ENCODE measurements at places on chromosomes 2 and 18.

DNA sequence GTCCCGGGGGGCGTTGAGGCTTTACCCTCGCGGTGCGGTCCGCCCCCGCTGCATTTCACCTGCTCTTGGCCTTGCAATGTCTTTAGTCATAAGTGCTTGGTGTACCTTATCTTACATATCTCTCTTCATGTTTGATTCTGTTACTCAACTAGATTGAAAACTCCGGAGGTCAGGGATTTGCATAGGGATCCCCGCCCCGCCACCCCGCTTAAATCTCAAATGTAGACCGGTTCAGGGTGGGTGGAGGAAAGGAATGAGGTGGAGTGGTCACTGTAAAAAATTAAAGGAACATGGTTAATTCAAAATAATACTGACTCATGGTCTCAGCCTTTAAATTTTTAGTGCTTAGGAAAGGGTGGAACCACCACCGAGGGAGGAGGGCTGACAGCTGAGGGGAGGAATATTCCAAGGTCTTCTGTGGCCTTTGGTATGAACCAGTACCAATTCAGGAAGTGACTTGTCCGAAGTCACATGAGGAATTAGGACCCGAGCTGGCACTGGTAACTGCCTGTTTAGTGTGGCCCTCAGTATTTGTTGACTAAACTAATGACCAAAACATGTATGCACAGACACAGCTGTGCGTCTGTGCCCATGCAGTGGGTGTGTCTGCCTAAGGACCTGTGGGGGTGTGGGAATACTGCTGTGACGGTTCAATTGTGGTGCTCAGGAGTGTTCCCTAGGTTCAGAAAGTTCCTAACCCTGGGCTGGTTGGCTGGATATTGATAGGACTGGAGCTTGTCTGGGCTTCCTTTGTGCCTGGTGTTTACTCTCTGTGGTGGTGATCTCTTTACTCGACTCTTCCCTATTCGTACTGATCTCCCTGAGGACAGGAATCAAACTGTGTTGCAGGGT lies 1.0 kb downstream of the PLEKHB2 start:
- peaks cover 11% of the 10 kb centered on the region for H3K36me3 ChIP-seq
- no peaks in the 10 kb centered on the region for H3K27me3 ChIP-seq
- H3K4me1 ChIP-seq: peaks cover 11% of the 10 kb centered on the region
- H3K4me3 ChIP-seq: peak overlapping the region; percentile 99
- peak; percentile 80 for DNase-seq

GRCh38 chr2:70698847-70699246 lies 69.2 kb downstream of the ADD2 start:
- peaks cover 11% of the 10 kb centered on the region for H3K27me3 ChIP-seq
- no peak overlapping the region for H3K27ac ChIP-seq
- H3K36me3 ChIP-seq: no peaks in the 10 kb centered on the region

- no peak overlapping the region for H3K4me3 ChIP-seq
- H3K27me3 ChIP-seq: no peaks in the 10 kb centered on the region
- DNase-seq: no peak
- peaks cover 7% of the 10 kb centered on the region for H3K4me1 ChIP-seq
Observed at GRCh38 chr2:239156516-239157265, 244.1 kb downstream of the HDAC4 start.

DNA sequence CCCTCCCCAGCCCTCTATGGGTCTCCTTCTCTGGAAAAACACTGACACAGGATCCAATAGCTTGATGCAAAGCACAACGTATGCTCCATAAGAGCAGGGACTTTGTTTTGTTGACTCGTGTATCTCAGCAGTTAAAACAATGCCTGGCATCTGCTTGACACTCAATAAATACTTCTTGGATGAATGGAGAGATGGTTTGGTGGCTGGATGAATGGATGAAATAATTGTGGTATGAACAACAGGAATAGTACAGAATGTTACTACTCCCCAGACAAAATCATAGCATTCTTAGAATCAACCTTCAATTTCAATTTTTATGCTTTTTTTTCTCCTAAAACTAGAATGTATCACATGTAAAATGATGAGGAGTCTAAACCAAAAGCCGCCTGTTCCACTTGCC lies 57.4 kb downstream of the KCNE4 start:
- H3K4me3 ChIP-seq: no peak overlapping the region
- no peaks in the 10 kb centered on the region for H3K27me3 ChIP-seq
- DNase-seq: no peak
- H3K4me1 ChIP-seq: no peaks in the 10 kb centered on the region
- no peak overlapping the region for H3K27ac ChIP-seq

- H3K4me1 ChIP-seq: peaks cover 1% of the 10 kb centered on the region
- no peaks in the 10 kb centered on the region for H3K27me3 ChIP-seq
- H3K36me3 ChIP-seq: peaks cover 36% of the 10 kb centered on the region
- peak; percentile 30 for DNase-seq
- H3K27ac ChIP-seq: no peak overlapping the region
Observed at GRCh38 chr2:8737571-8738175, 55.8 kb downstream of the ID2 start.

- H3K27me3 ChIP-seq: peaks cover 50% of the 10 kb centered on the region
- peak overlapping the region; percentile 72 for H3K4me3 ChIP-seq
- H3K27ac ChIP-seq: no peak overlapping the region
- DNase-seq: peak; percentile 7
Observed at GRCh38 chr2:172105471-172106107, 2.9 kb upstream of the DLX2 start.

DNA sequence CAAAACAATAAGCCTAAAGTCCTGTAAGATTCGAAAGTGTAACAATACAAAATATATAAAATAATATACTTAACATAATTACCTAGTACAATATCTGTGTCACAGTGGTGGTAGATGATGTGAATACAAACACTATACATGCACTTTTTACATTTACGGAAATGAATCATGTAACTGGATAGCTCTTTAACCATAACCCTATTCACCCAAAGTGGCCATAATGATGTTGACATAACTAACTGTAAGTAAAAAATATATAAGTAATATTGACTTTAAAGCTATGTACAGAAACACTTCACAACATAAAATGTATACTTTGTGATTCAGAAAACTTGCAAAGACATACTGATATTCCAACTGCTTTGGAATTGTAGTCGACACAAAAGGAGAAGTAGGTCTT lies 616.9 kb upstream of the SLC8A1 start:
- no peak for DNase-seq
- H3K27me3 ChIP-seq: no peaks in the 10 kb centered on the region
- no peaks in the 10 kb centered on the region for H3K36me3 ChIP-seq

DNA sequence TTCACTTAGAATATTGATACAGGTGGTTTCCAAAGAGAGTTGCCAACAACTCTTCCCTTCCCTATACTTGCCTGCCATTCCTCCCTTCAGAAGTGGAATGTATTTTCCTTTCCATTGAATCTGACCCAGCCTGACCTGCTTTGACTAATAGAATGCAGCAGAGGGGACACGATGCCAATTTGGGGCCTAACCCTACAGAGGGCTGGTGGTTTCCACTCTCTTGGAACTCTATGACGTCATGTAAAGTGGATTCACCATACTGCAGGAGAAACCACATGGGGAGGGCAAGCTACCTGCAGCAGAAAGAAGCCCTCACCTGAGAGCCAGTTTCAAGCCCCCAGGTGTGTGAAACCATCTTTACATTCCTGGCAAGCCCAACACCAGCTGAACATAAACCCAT lies 98.9 kb upstream of the TRIB2 start:
- H3K4me1 ChIP-seq: peaks cover 9% of the 10 kb centered on the region
- no peak for DNase-seq
- H3K4me3 ChIP-seq: no peak overlapping the region
- H3K27ac ChIP-seq: no peak overlapping the region
- no peaks in the 10 kb centered on the region for H3K36me3 ChIP-seq
- no peaks in the 10 kb centered on the region for H3K27me3 ChIP-seq

- peak; percentile 95 for DNase-seq
- H3K4me1 ChIP-seq: peaks cover 13% of the 10 kb centered on the region
- no peak overlapping the region for H3K27ac ChIP-seq
- no peaks in the 10 kb centered on the region for H3K27me3 ChIP-seq
- H3K36me3 ChIP-seq: peaks cover 69% of the 10 kb centered on the region
- H3K4me3 ChIP-seq: peak overlapping the region; percentile 73
Observed at GRCh38 chr2:217858519-217859491, 144.0 kb downstream of the TNS1 start.

DNA sequence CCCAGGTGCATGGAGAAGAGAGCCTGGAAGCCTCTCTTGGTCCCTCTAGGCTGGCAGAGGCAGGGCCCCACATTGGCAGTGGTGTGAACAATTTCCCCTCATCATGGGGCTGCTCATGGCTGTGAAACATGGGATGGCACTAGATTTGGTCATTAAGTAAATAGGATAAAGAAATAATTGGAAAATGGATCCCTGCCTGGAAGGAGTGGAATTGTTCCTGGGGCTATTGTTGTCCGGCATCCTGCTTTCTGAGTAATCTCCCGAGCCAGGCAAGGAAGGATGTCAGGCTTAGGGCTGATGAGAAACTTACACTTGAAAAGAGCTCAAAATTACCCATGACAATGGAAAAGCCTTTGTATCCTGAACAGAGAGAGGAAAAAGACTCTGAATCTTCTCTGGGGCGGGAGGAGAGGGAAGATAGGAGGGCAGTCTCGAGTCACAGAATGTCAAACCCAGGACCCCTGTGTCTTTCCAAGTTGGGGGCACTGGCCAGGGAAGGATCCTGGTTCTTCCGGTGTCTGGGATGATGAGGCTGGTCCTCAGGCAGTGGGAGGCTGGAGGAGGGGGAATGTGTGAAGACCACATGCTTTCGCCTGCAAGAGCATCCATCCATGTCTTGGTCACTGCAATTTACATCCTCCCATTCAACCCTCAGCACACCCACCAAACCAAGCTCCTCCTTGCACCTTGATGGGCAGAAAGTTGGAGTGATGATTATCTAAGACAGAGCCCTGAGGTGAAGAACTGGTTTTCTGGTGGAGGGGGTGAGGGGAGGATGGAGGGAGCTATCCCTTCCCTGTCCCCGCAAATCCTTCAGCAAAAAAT lies 27.1 kb upstream of the STEAP3 start:
- DNase-seq: no peak
- peaks cover 3% of the 10 kb centered on the region for H3K4me1 ChIP-seq
- H3K27me3 ChIP-seq: peaks cover 27% of the 10 kb centered on the region
- H3K36me3 ChIP-seq: no peaks in the 10 kb centered on the region
- no peak overlapping the region for H3K4me3 ChIP-seq

GRCh38 chr18:22494771-22495170 lies 77.1 kb upstream of the CTAGE1 start:
- H3K4me3 ChIP-seq: no peak overlapping the region
- no peaks in the 10 kb centered on the region for H3K27me3 ChIP-seq
- DNase-seq: peak; percentile 45
- peaks cover 3% of the 10 kb centered on the region for H3K4me1 ChIP-seq

GRCh38 chr2:120508567-120509041 lies 162.7 kb downstream of the INHBB start:
- H3K4me3 ChIP-seq: no peak overlapping the region
- no peaks in the 10 kb centered on the region for H3K36me3 ChIP-seq
- no peak for DNase-seq
- peaks cover 40% of the 10 kb centered on the region for H3K27me3 ChIP-seq

DNA sequence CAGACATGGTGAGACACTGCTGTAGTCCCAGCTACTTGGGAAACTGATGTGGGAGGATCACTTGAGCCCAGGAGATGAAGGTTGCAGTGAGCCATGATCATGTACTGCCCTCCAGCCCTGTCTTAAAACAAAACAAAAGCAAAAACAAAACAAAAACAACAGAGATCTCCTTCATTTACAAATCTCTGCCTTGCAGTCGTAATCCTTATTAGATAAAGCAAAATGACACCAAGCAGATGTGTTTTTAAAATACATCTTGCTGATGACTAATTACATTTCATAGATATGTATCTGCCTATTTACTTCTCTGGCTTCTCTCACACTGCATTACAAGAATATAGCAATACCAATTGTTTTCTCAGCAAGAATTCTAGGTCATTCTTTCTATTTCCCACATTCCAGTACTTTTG lies 22.8 kb downstream of the NFE2L2 start:
- H3K36me3 ChIP-seq: peaks cover 6% of the 10 kb centered on the region
- no peaks in the 10 kb centered on the region for H3K27me3 ChIP-seq
- H3K4me1 ChIP-seq: peaks cover 19% of the 10 kb centered on the region
- H3K4me3 ChIP-seq: no peak overlapping the region
- peak overlapping the region; percentile 92 for H3K27ac ChIP-seq

DNA sequence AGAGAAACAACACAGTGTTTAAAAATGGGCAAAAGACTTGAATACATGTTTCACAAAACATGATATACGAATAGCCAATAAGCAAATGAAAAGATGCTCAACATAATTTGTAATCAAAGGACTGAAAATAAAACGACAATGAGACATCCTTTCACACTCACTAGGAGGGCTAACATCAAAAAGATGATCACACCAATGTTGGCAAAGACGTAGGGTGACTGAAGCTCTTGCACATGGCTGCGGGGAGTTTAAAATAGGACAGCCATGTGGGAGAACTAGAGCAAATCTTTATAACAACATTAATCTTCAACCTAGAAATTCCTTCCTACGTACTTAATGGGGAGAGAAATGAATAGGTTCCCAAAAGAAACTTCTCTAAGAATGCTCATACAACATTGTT lies 19.2 kb upstream of the SEH1L start:
- H3K27me3 ChIP-seq: no peaks in the 10 kb centered on the region
- no peaks in the 10 kb centered on the region for H3K36me3 ChIP-seq
- no peak overlapping the region for H3K27ac ChIP-seq
- no peak overlapping the region for H3K4me3 ChIP-seq
- no peak for DNase-seq

GRCh38 chr2:7845332-7845731 lies 836.5 kb upstream of the ID2 start:
- DNase-seq: peak; percentile 48
- H3K27ac ChIP-seq: no peak overlapping the region
- peaks cover 4% of the 10 kb centered on the region for H3K4me1 ChIP-seq
- H3K4me3 ChIP-seq: no peak overlapping the region

DNA sequence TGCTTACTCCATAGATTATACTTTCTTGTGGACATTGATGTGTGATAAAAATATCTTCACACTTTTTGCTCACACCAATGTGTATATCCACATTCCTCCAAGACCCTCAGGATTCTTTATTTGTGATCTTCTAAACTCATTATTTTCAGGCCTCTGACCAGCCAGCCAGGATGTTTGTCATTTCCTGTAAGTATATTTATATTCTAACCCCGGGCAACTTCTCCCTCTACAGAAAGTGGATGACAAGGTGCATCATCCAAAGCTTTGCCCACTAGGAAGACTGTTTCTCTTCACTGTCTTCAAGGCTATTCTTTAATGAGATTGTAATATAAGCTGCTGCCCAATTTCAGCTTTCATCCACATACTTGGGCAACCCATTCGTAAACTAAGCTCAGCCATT lies 3.6 kb upstream of the CWC22 start:
- H3K4me3 ChIP-seq: no peak overlapping the region
- no peak overlapping the region for H3K27ac ChIP-seq
- no peaks in the 10 kb centered on the region for H3K4me1 ChIP-seq
- no peak for DNase-seq
- no peaks in the 10 kb centered on the region for H3K36me3 ChIP-seq
- no peaks in the 10 kb centered on the region for H3K27me3 ChIP-seq

GRCh38 chr2:207155516-207156444 lies 10.0 kb downstream of the KLF7 start:
- H3K36me3 ChIP-seq: no peaks in the 10 kb centered on the region
- no peak for DNase-seq
- H3K27me3 ChIP-seq: no peaks in the 10 kb centered on the region
- H3K4me1 ChIP-seq: peaks cover 12% of the 10 kb centered on the region
- no peak overlapping the region for H3K4me3 ChIP-seq

GRCh38 chr18:37612524-37613252 lies 47.1 kb upstream of the CELF4 start:
- DNase-seq: no peak
- no peaks in the 10 kb centered on the region for H3K36me3 ChIP-seq
- H3K4me1 ChIP-seq: no peaks in the 10 kb centered on the region
